ENCODE measurements at places on chromosomes 12 and 14.

DNA sequence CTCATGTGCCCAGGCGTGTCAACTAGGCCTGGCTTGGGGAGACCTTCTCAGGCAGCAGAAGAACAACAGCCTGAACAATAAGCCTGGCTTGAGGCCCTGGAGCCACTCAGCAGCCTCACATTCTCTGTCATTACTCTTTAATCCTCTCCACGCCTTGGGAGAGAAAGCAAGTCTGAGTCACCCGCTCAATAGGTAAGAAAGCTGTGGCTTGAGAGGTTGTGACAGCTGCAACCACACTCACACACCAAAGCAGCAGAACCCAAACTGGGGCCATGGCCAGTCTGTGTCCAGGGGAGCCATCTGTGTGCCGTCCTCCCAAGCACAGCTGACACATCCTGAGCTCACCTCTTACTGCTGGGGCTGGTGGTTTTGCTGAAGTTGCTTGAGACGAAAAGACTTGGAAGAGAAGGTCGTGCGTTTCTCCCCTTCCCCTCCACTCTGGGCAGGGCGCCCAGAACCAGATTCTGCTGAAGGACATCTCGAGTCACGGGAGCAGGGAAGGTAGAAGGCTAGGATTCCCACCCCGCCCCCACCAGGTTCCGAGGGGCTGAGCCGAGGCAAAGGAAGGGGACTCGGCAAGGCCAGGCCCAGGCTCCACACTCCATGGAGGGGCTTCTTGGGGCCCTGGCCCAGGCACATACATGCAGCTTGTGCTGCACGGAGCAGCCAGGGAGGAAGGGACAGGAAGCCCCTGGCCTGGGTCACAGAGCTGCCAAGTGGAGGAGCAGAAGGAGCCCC, 5.5 kb downstream of the TMEM63C start:
- peak; percentile 43 for DNase-seq

- DNase-seq, result no peak
Measured at GRCh38 chr12:28034271-28034670, 61.7 kb upstream of the PTHLH start.

DNA sequence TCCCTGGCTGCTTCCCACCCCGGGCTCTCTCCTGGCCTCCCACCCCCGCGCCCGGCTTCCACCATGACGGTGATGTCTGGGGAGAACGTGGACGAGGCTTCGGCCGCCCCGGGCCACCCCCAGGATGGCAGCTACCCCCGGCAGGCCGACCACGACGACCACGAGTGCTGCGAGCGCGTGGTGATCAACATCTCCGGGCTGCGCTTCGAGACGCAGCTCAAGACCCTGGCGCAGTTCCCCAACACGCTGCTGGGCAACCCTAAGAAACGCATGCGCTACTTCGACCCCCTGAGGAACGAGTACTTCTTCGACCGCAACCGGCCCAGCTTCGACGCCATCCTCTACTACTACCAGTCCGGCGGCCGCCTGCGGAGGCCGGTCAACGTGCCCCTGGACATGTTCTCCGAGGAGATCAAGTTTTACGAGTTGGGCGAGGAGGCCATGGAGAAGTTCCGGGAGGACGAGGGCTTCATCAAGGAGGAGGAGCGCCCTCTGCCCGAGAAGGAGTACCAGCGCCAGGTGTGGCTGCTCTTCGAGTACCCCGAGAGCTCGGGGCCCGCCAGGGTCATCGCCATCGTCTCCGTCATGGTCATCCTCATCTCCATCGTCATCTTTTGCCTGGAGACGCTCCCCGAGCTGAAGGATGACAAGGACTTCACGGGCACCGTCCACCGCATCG, 1.8 kb downstream of the KCNA1 start:
- DNase-seq, result no peak

DNA sequence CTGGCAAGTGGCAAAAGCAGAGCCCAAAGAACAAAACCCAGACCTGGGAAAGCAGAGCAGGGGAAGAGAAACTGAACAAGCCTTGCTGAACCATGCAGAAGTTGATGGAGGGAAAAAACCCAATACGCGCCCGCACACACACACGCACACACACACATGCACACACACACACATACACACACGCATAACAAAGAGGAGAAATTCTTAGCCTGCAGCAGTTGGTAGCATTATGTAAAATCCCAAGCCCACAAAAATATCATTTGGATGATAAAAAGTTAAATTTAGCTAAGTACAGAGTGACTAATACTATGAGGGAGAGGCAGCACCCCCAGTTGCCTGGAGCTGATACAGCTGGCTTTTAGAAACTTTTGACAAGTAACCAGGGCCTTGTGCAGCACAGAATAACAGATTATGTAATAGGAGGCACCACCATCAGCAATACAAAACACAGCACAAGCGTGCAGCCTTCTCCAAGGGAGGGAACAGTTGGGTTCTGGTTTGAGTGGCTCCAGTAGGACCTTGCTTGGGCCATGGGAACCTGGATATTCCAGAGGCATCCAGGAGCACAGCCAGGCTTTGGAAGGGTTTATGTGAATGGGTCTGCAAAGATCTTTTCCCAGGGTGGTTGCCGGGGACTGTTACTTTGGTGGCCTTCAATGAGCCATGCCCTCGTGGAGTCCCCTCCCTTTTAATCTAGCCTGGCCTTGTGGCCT, 35.3 kb downstream of the PITPNM2 start:
- peak; percentile 93 for DNase-seq

- no peak for DNase-seq
Measured at GRCh38 chr14:23550131-23550811, 1.3 kb downstream of the ZFHX2 start.

DNA sequence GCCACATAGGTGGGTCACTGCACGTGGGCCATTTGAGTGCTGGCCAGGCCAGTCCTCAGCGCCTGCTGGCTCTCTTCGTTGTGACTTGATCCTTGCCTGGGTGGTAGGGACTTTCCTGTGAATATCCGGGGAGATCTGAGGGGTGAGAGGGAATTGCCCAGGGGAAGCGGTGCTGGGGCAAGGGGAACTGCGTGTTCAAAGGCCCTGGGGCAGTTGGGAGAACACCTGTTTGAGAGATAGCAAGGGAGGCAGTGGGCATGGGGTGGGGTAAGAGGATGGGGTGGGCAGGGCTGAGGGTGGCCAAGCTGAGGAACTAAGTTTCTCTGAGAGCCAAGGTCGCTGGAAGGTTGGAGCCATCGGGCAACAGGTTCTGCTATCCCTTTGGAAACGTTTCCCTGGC, 25.0 kb downstream of the SETD1B start:
- no peak for DNase-seq

GRCh38 chr12:29427964-29428363, 47.0 kb upstream of the ERGIC2 start:
- no peak for DNase-seq

- no peak for DNase-seq
Measured at GRCh38 chr14:93029911-93030508, 85.7 kb downstream of the ITPK1 start.

DNA sequence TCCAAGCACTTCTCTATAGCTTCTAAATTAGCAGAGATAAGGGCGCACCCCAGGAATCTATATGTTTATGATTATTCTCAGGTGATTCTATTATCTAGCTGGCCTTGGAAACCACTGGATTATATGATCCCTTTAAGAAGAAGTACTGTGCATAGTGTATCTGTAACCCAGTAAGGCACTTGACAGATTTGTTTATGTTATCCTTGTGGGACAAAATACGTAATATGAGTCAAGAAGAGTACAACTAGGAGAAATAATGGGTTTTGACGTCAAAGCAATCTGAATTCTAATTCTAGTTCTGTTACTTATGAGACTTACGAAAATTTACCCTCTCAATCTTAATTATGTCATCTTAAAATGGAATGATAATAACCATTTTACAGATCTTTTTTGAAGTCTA, 259.6 kb upstream of the NAV3 start:
- DNase-seq, result no peak

GRCh38 chr12:121165316-121165715, 32.6 kb downstream of the P2RX7 start:
- no peak for DNase-seq

DNA sequence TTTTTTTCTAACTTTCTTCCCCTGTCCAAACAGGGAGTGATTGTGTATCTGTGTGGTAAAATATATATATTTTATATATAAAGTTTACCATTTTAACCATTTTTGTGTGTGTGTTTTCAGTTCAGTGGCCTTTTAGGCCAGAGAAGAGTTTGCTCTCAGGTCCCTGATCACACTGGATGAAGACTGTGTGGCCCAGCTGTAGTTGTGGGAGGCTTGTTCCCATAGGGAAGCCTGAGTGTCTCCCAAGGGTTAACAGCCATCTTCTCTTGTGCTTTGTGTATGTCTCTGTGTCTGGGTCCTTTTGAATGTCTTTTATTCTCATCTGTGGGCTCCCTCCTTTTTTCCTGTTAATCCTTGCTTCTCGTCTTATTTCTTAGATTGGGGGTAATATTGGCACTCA, 23.4 kb downstream of the CGRRF1 start:
- DNase-seq, result no peak

DNA sequence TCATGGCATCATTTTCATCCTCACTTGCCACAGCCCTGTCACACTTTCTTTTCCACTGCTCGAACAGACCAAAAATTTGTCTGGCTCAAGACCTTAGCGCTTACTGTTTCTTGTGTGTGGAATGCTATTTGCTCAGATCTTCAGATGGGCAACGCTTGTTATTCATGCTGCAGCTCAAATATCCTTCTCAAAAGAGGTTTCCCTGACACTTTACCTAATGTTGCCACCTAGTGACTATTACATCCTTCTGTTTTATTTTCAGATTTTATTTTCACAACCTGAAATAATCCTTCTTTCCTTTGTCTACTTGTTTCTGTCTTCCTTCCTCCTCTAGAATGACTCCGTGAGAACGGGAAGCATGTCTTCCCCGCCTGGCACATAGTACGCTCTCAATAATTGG, 5.6 kb downstream of the FBXO33 start:
- DNase-seq, result peak; percentile 71

DNA sequence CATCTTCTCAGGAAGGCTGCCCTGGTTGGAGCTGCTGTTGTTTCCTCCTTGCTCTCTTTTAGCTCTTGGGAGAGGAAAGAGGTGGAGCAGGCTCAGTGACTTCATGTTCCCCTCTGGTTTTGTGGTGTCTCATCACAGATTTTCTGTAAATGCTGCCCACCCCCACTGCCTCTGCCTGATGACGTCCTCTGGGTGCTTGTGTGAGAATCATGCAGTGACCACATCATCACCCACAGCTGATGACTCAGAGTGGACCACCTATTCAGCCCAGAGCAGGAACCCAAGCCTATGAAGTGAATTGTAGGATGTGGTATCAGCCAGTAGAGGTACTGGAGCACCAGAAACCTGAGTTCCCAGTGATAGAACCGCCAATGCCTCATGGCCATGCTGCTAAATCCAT, at the start of gene GZMB:
GZMB (minus strand) TSS at position 33 of the 400 bp plus-strand sequence; CDS start at position 3, 30 bp downstream.
- no peak for DNase-seq

DNA sequence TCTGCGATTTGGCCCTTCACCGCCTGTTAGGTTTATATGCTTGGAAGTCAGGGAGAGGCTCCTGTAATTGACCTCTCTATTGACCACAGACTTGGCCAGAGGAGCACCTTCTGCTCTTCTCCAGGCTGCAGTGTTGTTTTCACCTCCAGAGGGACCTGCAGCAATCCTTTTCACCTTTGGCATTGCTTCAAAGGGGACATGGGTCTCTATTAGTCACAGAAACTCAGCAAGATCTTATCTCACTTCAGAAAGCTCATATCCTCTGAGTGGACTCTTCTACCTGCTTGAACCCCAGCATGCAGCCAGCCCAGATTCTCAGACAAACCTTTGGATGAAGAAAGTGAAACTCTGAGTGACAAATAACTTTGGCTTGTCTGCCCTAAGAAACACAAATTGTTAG, 339.3 kb downstream of the NRXN3 start:
- DNase-seq, result no peak

DNA sequence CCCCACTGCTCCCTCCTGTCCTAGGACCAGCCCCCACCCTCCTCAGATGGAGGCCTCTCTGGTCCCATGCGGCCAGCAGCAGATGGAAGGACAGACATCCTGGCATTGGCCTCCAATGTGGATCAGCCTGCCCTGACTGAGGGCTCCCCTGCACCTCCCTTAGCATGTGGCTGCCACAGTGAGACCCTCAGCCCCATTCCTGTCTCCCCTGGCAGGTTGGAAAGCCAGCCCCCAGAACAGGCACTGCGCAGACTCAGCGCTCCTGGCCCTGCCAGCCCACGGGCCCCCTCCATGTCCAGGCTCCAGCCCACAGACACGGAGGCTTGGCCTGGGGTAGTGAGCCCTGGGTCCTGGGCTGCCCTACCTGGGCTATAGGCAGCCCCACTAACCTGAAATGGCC, 47.2 kb upstream of the DIO3 start:
- DNase-seq, result no peak

- no peak for DNase-seq
Measured at GRCh38 chr12:41956353-41956752, 188.3 kb downstream of the GXYLT1 start.

DNA sequence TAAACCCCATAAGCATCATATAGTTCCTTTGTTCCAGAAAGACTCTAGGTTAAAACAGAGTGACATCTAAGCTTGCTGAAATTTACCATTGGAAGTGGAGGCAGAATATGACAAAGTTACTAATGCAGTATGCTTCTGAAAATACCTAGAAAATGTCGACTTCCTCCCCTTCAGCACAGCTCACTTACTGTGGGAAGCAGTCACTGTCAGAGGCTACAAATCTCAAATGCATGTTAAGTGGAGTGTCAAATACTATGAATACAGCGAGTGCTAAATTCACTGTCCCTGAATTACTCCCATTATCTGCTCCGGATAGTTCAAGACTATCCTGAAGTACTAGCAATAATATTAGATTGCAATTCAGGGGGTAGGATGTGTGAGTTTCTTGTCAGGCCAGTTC, 1454.6 kb downstream of the AACS start:
- no peak for DNase-seq

DNA sequence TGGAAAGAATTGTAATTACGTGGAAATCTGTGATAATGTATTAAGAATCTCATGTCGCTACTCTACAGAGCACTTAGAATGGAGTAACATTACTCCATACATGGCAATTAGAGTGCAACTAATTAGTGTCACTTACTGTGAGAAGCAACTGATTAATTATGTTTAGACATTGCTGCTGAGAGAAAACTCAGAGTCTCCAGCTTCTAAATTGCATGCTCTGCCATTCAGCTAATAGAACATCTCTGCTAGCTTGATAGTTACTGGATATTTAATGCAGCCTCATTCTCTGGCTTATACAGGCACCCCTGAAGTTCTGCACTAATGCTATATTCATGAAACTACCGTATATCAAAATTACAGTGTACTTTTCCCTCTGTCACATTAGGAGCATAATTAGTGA, 338.4 kb downstream of the ADAMTS20 start:
- no peak for DNase-seq

DNA sequence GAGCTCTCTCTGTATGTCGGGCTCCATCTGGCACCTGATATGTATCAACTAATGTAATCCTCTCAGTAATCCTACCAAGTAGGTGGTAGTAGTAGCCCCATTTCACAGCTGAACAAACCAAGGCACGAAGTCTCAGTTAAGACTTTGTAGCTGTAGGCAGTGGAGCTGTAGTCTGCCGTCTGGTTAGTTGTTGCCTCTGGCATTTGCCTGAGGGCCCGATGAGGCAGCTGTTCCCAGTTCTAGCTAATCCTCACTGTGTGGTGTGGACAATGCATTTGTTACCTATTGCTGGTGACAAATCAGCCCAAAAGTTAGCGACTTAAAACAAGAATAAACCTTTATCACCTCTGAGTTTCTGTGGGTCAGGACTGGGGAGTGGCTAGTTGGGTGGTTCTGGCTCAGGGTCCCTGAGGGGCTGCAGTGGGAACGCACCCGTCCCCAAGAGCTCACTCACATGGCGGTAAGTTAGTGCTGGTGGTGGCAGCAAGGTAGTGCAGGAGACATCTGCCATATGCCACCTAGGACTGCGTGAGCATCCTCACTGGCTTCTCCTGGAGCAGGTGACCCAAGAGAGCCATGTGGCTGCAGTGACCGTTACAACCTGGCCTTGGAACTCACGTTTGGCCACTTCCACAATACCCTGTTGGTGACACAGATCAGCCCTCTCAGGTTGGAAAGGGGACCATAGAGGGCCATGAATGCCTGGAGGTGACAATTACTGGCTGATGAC, 5.6 kb downstream of the AACS start:
- no peak for DNase-seq

All from fibroblast of upper back skin (primary cell).